ENCODE measurements at places on chromosomes 4 and X. TPM values are rescaled to one million over a fixed set of nuclear protein-coding genes. Genes with fewer than 3 reads are reported as not detected.

Gene WNK3
- not detected for total RNA-seq

Gene PLXNB3
- 43.3 TPM for total RNA-seq

- H3K27ac ChIP-seq: no peak within 1 kb of the TSS
- H3K4me1 ChIP-seq: no peaks in the 10 kb centered on the region
- no peak for DNase-seq
- H3K4me3 ChIP-seq: no peak within 1 kb of the TSS
- H3K36me3 ChIP-seq: no peaks in the 10 kb centered on the region
- H3K27me3 ChIP-seq: no peaks in the 10 kb centered on the region
These were observed at the start of gene CT55 for GRCh38 chrX:135170877-135171519. Gene CT55, minus strand, starts transcription at chrX:135171398. Its CDS starts 227 bp downstream, at chrX:135171171.

DNA sequence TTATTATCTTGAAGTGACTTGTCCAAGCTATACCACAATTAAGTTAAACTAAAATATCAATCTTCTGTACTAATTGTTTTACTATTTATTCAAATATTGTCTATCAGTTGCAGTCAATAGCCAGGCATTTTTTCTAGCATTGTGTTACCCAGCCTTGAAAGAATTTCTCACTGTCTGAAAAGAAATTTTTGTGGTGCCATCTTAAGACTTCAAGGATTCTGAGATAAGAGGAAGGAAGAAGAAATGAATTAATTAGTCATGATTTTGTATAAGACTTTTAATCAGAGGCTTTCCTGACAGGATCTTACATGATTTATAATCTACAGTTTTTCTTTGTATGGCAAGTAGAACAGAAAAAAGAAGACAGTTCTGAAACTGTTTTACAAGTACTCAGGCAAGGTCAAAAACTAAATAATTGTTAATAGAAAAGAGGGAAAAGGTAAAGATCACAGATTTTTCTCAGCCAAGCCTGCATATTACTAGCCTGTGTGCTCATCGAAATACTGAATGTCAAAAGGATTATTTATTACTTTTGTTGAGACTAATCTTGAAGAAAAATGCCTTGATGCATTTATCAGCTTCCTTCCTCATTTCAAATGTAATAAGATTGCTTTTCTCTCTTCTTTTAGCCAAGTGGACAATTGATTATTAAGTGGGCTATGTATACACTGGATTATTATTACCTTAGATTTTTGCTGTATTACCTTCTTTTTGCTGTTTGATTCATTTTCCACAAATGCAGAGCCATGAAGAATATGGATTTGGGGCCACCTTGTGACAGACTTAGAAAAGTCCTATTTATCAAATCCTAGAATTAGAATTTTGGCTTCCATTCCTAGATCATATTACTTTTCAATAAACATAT lies 53.8 kb downstream of the CXCL1 start:
- no peak overlapping the region for H3K4me3 ChIP-seq
- H3K27ac ChIP-seq: no peak overlapping the region
- H3K36me3 ChIP-seq: no peaks in the 10 kb centered on the region
- H3K4me1 ChIP-seq: no peaks in the 10 kb centered on the region
- H3K27me3 ChIP-seq: no peaks in the 10 kb centered on the region

GRCh38 chr4:338759-339097 lies 1.1 kb downstream of the ZNF141 start:
- no peak for DNase-seq
- H3K27ac ChIP-seq: no peak overlapping the region
- H3K36me3 ChIP-seq: peaks cover 31% of the 10 kb centered on the region
- peaks cover 23% of the 10 kb centered on the region for H3K4me1 ChIP-seq
- H3K27me3 ChIP-seq: no peaks in the 10 kb centered on the region
- peak overlapping the region; percentile 87 for H3K4me3 ChIP-seq

GRCh38 chrX:69493193-69493592 lies 10.9 kb upstream of the NALF2 start:
- peaks cover 6% of the 10 kb centered on the region for H3K27me3 ChIP-seq
- H3K36me3 ChIP-seq: no peaks in the 10 kb centered on the region
- peak; percentile 43 for DNase-seq
- no peak overlapping the region for H3K4me3 ChIP-seq
- no peak overlapping the region for H3K27ac ChIP-seq

GRCh38 chr4:153529646-153530045 lies 63.5 kb downstream of the TMEM131L start:
- H3K4me1 ChIP-seq: peaks cover 62% of the 10 kb centered on the region
- H3K36me3 ChIP-seq: no peaks in the 10 kb centered on the region
- H3K27me3 ChIP-seq: no peaks in the 10 kb centered on the region
- no peak overlapping the region for H3K4me3 ChIP-seq
- peak overlapping the region; percentile 33 for H3K27ac ChIP-seq

- H3K4me3 ChIP-seq: peak overlapping the region; percentile 60
- no peak for DNase-seq
- H3K27ac ChIP-seq: no peak overlapping the region
- peaks cover 22% of the 10 kb centered on the region for H3K4me1 ChIP-seq
- no peaks in the 10 kb centered on the region for H3K36me3 ChIP-seq
These were observed 204.6 kb downstream of the TENM3 start for GRCh38 chr4:182447767-182448280.

DNA sequence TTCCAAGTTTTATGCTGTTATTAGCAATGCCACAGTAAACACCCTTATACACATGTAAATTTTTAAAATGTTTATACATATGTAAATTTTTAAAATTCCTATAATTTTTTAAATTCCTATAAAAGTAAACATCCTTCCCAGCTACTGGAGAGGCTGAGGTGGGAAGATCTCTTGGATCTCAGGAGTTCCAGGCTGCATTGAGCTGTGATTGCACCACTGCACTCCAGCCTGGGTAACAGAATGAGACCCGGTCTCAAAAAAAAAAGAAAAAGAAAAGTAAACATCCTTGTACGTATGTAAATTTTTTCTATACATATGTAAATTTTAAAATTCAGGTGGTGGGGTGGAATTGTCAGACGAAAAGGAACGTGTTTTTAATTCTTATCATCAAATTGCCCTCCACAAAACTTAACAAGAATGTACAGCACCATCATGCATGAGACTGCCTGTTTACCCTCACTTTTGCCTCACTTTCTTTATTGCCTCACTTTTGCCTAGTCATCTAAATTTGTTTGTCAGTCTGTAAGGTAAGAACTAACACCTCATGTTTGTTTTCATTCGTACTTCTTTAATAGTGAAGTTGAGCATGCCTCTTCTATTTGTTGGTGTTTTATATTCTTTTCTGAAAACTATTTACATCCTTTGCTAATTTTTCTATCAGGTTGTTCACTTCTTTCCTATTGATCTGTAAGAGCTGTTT lies 8.0 kb downstream of the SLC7A3 start:
- H3K27ac ChIP-seq: no peak overlapping the region
- H3K4me3 ChIP-seq: no peak overlapping the region
- no peaks in the 10 kb centered on the region for H3K4me1 ChIP-seq
- no peak for DNase-seq
- H3K27me3 ChIP-seq: no peaks in the 10 kb centered on the region

- no peaks in the 10 kb centered on the region for H3K36me3 ChIP-seq
- no peaks in the 10 kb centered on the region for H3K27me3 ChIP-seq
- no peaks in the 10 kb centered on the region for H3K4me1 ChIP-seq
These were observed 288.5 kb downstream of the FBXW7 start for GRCh38 chr4:152247271-152247975.
